ENCODE measurements at places on chromosomes 3 and 15. TPM values are rescaled to one million over a fixed set of nuclear protein-coding genes. Genes with fewer than 3 reads are reported as not detected.

Gene CHRFAM7A
- not detected for total RNA-seq

Gene MORC1
- not detected for total RNA-seq

Gene COL7A1
- total RNA-seq = 29.3 TPM

Gene UBE2E1
- total RNA-seq = 82.2 TPM

Gene GADL1
- total RNA-seq = not detected

Gene SORD
- total RNA-seq = 30.8 TPM

Gene LARP6
- total RNA-seq = 83.9 TPM

Gene PPP4R2
- 18.7 TPM for total RNA-seq

Data from bronchus fibroblast of lung (primary cell).